ENCODE measurements at places on chromosomes 5 and 9.

- no peak for DNase-seq
Measured at GRCh38 chr5:132655821-132656773, 1.9 kb upstream of the IL13 start.

DNA sequence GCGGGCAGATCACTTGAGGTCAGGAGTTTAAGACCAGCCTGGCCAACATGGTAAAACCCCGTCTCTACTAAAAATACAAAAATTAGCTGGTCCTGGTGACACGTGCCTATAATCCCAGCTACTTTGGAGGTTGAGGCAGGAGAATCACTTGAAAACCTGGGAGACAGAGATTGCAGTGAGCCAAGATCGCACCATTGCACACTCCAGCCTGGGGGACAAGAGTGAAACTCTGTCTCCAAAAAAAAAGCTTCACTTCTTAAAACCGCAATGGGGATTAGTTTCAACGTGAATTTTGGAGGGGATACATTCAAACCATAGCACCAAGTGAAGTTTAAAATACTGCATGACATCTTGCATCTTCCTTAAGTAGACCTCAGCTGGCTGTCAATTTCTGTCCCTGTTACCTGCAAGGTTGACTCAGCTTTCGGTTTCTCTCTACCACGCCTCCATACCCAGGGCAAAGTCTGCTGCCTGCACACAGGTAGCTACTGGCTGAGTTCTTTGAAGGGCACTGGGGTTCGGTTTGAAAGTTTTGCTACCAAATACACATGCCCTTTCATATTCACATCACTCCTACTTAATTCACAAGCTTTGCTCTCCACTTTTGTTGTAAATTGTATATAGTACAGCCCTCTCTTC is 69.3 kb downstream of the KIAA1958 start:
- no peak for DNase-seq

DNA sequence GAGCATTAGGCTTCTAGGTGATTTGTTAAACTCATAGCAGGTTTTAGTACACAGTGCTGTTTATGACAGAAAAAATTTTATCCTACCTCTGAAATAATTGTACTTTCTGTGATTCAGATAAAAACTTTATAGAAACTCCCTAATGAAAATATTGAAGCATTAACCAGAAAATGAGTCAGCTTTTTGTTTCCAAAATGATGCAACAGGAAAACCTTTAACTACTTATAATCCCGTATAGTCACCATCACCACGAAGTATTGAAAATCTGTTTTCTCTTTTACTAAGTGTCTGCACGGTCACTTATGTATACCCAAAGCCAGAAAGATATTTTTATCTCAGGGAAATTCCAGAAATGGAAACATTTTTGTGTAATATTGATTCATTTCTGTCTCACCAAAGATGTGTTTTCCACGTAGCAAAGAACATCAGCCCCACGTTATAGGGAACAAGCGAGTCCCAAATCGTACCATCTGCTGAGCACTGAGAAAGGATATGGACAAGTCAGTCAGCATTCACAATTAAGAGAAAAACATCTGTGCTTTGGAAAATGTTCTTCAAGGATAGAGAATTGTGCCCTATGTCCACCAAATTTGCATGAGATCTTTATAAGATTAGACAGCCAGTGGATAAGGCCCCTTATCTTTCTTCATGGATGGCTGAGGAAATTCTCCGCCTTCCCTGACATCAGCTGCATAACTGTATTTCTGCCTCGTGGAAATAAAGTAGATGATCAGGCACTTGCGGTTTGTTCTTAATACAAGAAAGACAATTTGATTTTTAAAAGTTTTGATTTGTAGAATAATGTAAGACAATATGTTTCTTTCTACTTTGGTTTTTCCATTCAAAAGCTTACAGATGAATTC is 41.9 kb downstream of the TNFAIP8 start:
- no peak for DNase-seq

- no peak for DNase-seq
Measured at GRCh38 chr5:157348049-157348400, 82.1 kb downstream of the CYFIP2 start.

GRCh38 chr9:8401961-8402705 is 602.6 kb upstream of the DMAC1 start:
- no peak for DNase-seq

GRCh38 chr5:104170926-104171325 is 608.3 kb upstream of the NUDT12 start:
- DNase-seq: no peak

GRCh38 chr5:149735066-149735465 is 5.0 kb downstream of the PPARGC1B start:
- DNase-seq: peak; percentile 65

DNA sequence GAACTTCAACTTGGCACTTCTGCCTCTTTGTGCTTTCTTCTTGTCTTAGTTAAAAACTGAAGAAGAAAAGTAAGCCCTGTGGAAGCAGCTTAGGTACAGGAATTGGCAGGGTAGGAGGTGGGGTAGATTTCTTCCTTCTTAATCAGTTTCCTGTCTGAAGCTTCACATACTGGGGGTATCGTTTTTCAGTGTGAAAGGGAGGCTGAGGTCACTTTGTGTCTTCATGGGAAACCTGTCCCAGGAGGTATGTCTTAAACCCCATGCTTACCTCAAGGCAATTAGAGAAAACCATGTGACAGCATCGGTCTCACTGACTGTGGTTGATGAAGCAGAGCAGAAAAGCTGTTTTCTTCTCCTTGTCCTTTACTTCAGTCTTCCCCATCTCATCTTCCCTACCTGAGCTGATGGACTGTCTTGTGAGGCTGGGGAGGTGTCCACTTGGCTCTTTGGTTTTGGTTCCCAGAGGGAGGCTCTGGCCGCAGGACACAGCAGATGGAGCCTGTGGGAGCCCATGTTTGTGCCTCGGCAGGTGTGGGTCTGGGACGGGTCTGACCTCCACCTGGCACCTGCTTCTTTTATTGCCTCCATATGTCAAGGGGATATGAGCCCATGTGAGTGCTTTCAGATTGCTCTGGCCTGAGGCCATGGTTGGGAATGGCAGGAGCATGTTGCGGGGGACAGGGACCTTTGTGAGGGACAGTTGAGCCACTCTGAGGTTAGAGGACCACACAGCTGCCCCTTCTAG is 47.0 kb downstream of the SH3GL2 start:
- peak; percentile 25 for DNase-seq

- DNase-seq: no peak
Measured at GRCh38 chr9:74771672-74772071, 116.0 kb downstream of the TRPM6 start.

DNA sequence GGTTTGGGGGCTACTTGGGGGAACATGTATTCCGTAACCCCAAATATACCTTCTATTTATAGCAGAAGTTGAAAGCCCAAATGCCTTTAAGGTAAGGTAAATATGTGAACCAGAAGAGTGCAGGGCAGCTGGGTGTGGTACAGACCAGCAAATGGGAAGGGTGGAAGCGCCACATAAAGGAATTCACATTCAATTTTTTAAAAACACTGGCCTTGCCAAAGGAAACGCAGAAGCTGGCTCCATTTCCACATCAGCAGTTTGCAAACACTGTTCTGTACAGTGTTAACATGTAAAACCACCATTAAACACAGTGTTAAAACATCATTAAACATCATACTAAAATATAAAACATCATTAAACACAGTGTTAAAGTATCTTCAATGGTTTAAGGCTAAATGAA is 3.5 kb upstream of the BHMT start:
- no peak for DNase-seq

DNA sequence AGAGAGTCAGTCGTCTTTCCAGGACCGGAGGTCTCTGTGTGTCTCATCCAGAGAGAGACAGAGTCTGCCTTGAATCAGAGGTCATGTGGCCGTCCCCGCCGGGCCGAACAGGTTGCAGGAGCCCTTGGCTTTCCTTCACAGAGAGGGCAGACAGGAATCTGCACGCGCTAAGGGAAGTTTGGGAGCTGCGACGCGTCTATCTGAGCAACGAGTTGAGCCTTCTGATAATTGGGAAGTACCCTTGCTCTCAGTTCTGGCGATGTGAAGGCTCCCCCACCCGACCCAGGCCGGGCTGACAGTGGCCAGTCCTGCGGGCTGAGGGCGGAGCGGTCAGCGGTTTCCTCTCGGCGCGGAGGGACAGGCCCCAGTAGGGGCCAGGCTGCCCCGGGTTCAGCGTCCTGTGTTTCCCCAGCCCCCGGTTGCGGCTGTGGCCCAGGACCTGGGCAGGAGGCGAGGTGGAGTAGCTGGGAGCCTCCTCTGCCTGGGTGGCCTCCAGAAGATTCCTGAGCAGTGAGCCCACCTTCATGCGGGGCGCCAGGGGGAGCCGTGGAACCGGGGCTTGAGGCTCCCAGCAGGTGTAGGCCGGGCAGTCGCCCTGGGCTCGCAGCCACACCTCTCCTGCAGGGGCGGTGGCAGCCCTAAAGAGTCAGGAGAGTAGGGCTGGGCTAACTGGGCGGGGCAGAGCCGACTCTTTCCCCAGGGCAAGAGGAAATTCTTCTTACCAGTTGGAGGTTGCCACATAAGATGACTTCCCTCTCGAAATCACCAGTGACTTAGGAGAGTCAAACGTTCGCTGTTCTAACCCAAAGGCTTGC is 13.9 kb downstream of the NR2F1 start:
- DNase-seq: no peak

- DNase-seq: peak; percentile 76
Measured at GRCh38 chr9:14271093-14271673, 42.8 kb downstream of the NFIB start.

DNA sequence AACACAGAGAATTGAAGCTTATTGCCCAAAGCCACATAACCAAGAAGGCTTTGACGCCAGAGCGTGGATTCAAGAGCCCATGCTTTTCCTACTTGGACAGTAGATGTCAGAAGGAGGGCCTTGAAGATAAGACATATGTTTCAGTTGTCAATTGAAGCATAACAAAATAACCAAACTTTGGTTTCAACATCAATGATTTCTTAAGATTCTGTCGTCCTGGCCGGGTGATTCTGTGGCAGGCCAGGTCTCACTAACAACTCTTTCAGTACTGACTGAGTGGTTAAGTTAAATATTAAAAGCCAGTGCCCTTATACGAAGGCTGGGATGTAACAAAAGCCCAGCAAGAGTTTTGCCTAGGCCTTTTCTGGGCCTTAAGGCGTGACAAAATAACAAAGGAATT is 94.0 kb downstream of the RCL1 start:
- no peak for DNase-seq

DNA sequence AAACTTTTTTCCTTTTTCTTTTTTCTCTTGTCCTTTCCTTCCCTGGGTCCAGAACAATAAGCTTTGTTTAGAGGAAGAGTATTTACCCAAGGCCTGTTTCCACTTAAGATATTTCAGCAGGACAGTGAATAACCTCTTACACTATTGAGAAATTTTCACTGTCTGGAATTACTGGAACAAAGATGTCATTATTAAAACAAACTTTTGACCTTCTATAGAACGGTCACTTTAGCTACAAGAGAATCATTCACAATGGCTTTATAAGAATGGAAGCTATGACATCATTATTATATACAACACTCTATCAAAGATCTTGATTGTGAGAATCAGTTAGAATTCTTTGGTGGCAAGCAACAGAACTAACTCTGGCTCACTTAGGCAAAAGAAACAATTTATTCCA is 22.0 kb upstream of the ARHGAP26 start:
- no peak for DNase-seq

DNA sequence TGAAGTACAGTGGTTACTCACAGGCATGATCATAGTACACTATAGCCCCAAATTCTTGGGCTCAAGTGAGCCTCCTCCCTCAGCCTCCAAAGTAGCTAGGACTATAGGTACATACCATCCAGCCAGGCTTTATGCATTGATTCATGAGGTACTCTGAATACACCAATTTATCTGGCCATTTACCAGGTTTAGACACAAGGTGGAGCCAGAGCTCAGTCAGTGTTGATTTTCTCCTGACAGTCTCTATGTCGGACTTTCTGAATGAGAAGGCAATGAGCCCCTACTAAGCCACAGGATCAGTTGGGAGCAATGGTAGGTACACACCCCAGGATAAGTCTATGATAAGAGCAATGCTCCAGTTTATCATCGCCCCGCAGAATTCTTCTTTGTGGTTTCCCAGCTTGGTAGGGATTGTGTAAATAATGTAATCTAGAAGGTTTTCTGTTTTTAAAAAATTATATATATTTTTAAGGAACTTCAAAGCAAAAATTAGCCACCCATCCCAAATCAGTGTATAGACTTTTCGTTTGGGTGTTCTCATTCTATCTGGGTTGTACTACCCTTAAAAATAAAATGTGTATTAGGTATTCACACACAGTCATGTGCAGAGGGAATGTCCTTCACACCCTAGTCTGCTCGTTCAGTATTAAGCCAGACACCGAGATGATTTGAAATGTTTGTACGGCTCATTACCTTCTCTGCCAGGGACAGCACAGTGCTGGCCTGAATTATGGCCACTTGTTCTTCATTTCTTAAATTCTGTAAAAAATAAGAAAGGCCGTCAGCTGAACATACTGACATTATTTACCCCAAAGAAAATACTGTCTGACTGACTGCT is 118.4 kb upstream of the DPYSL3 start:
- DNase-seq: peak; percentile 10

- DNase-seq: no peak
Measured at GRCh38 chr9:130931508-130932254, 7.4 kb downstream of the FIBCD1 start.

- DNase-seq: no peak
Measured at GRCh38 chr5:53678981-53679660, 118.7 kb downstream of the NDUFS4 start.

DNA sequence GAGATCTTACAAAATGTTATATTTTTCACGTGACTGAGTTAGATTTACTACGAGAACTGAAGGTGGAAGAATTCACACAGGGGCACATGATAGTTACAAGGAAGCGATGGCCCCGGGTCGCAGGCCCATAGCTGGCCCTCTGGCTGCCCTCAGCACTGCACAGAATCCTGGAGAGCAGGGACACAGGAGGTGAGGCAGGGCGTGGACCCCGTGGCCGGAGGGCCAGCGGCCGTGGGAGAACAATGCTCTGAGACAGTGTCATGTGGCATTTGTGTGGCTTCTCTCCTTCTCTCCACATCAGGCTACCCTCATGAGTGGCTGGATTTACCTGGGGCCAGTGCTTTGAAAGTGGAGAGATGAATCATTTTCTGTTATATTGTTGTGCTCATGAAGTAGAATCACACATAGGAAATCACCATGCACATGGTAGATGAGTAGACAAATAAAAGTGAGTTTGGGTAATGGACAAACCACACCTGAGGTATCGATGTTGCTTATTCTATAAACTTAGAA is 89.5 kb downstream of the ICE1 start:
- no peak for DNase-seq

DNA sequence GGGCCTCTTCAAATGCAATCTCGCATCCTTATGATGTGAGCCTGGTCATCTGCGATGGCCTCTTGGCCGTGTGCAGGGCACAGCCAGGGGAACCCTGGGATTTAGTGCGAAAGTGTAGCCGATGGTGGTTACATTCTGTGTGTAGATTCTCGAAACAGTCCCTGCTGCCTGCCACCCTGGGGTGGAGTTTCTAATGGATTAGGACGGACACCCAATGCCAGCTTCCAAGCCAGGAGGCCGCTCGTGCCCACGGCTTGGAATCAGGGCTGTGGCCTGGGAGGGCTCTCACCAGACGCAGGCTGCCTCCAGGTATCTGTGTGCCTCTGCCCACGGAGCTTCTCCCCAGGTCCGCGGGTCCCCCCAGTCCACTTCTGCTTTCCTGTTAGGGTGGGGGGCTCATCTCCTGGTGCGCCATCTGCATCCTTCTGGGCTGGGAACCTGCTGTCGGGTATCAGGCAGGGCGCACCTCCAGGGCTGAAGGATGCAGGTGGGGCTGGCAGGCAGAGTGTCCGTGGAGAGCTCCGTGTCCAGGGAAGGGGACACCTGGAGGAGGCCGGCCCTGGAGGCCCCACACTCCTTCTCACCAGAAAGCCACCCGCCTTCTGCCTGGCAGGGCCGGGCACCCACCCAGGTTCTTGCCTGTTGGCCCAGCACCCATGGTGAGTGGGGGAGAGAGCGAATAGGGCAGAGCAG is 3.4 kb upstream of the SLC12A7 start:
- DNase-seq: no peak

- no peak for DNase-seq
Measured at GRCh38 chr5:151642472-151643140, 44.1 kb downstream of the SPARC start.
